ENCODE measurements at places on chromosomes 1 and 21.

DNA sequence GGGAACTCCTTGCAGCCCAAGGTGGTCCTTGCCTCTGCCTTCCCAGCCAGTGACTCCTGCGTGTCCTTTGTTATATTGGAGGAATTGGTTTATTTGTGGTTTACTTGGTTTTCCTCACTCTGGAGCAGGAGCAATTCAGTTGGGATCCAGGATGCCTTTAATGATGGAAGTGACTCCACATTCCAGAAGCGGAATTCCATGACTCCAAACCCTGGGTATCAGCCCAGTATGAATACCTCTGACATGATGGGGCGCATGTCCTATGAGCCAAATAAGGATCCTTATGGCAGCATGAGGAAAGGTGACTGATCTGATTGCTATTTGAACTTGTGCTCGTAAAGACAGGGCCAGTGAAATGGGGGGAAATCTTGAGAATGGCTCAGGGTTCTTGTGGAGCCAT, 15.1 kb upstream of the PIGV start:
- DNase-seq, result no peak

- no peak for DNase-seq
Observed at GRCh38 chr1:110495926-110496600, 22.9 kb downstream of the KCNA10 start.

- DNase-seq, result no peak
Observed at GRCh38 chr1:188043536-188044245, 1214.9 kb downstream of the PLA2G4A start.

GRCh38 chr1:159866066-159866465, 3.6 kb upstream of the VSIG8 start:
- DNase-seq, result no peak

Measured in NCI-H1417 treated with DMSO at 0.1 percent for 48 hours (cell line).